ENCODE measurements at places on chromosomes 5 and 9.
A peak's percentile ranks its signal among the peaks of the same experiment; 100 is the strongest.

- H3K27me3 ChIP-seq = peaks cover 26% of the 10 kb centered on the region
- DNase-seq = no peak
- no peak overlapping the region for H3K4me3 ChIP-seq
Measured at GRCh38 chr5:78638973-78639669, 9.5 kb downstream of the LHFPL2 start.

GRCh38 chr9:90904706-90905478, 103.3 kb downstream of the SYK start:
- H3K36me3 ChIP-seq = no peaks in the 10 kb centered on the region
- no peaks in the 10 kb centered on the region for H3K4me1 ChIP-seq
- H3K27ac ChIP-seq = no peak overlapping the region

DNA sequence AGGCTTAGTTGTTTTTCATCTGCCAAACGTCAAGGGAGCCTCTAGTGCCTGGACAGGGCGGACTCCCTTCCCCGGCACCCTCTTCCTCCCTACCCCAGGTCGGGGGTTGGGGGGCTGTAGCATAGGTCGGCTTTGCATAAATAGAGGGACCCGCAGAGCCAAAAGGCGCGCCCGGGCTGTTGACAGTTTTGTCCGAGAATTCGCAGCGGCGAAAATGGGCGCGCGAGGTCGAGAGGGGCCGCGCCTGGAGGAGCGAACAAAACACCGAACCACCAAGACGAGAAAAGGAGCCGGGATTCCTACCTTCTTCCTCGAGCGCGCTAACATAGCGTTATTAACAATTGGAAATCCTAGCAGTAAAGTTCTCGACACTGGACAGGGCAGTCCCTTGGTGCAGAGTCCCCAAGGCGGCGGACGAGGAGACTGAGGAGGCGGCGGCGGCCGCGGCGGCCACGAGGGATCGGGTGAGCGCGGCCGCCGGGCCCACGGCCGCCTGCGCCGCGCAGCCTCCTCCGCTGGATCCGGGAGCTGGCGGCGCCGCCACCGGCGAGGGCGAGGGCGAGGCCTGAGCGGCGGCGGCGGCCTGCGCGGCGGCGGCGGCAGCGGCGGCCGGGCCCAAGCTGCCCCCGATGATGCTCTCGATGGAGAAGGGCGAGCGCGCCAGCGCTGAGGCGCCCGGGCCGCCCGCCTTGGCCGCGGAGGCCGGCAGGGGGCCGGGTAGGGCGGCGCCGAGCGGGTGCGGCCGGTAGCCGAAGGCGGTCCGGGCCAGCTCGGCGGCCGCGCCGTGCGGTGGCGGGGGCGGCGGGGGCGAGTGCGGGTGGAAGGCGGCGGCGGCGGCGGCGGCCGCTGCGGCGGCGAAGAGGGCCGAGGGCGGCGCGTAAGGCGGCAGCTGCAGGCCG, 1.7 kb downstream of the FOXD1 start:
- no peak for DNase-seq
- H3K27ac ChIP-seq = no peak overlapping the region
- H3K4me1 ChIP-seq = peaks cover 8% of the 10 kb centered on the region
- H3K4me3 ChIP-seq = peak overlapping the region; percentile 86
- peaks cover 38% of the 10 kb centered on the region for H3K36me3 ChIP-seq

- peaks cover 14% of the 10 kb centered on the region for H3K4me1 ChIP-seq
- no peak for DNase-seq
- H3K4me3 ChIP-seq = no peak overlapping the region
- peaks cover 4% of the 10 kb centered on the region for H3K36me3 ChIP-seq
- H3K27me3 ChIP-seq = no peaks in the 10 kb centered on the region
Measured at GRCh38 chr9:127697575-127697974, 9.2 kb upstream of the CFAP157 start.

- no peaks in the 10 kb centered on the region for H3K36me3 ChIP-seq
- no peak overlapping the region for H3K4me3 ChIP-seq
- no peaks in the 10 kb centered on the region for H3K27me3 ChIP-seq
Measured at GRCh38 chr5:93902288-93902687, 160.9 kb upstream of the POU5F2 start.

GRCh38 chr9:136100700-136101614, 5.9 kb upstream of the NACC2 start:
- H3K4me1 ChIP-seq = peaks cover 23% of the 10 kb centered on the region
- no peaks in the 10 kb centered on the region for H3K27me3 ChIP-seq
- H3K4me3 ChIP-seq = no peak overlapping the region
- no peak overlapping the region for H3K27ac ChIP-seq
- H3K36me3 ChIP-seq = peaks cover 4% of the 10 kb centered on the region
- DNase-seq = no peak

- peaks cover 8% of the 10 kb centered on the region for H3K36me3 ChIP-seq
- no peak for DNase-seq
- peaks cover 29% of the 10 kb centered on the region for H3K4me1 ChIP-seq
Measured at GRCh38 chr5:180367300-180367699, 14.2 kb upstream of the GFPT2 start.

DNA sequence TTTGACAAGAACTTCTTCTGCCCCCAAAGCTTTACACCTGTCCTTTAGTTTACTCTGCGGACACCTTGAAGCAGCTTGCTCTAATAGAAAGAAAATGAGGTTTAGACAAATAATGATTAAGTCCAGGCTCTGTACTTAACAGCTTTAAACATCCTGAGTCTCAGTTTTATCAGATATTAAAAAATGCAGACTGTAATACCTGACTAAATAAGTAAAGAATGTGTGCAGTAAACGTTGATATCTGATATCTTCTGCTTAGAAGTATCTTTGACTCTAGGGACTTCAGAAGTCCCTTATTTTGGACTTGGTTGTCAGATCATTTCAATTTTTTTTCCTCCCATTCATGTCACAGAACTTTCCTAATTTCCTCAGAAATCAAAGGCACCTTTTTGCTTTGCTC, 1060.4 kb downstream of the CDH12 start:
- no peaks in the 10 kb centered on the region for H3K36me3 ChIP-seq
- no peak overlapping the region for H3K4me3 ChIP-seq
- no peak overlapping the region for H3K27ac ChIP-seq
- DNase-seq = no peak

Data from central memory CD8-positive, alpha-beta T cell (primary cell).